ENCODE measurements at places on chromosomes 2 and 18. TPM values are rescaled to one million over a fixed set of nuclear protein-coding genes. Genes with fewer than 3 reads are reported as not detected.
A peak's percentile ranks its signal among the peaks of the same experiment; 100 is the strongest.

GRCh38 chr2:33770023-33770422 lies 170.9 kb upstream of the FAM98A start:
- DNase-seq: no peak

DNA sequence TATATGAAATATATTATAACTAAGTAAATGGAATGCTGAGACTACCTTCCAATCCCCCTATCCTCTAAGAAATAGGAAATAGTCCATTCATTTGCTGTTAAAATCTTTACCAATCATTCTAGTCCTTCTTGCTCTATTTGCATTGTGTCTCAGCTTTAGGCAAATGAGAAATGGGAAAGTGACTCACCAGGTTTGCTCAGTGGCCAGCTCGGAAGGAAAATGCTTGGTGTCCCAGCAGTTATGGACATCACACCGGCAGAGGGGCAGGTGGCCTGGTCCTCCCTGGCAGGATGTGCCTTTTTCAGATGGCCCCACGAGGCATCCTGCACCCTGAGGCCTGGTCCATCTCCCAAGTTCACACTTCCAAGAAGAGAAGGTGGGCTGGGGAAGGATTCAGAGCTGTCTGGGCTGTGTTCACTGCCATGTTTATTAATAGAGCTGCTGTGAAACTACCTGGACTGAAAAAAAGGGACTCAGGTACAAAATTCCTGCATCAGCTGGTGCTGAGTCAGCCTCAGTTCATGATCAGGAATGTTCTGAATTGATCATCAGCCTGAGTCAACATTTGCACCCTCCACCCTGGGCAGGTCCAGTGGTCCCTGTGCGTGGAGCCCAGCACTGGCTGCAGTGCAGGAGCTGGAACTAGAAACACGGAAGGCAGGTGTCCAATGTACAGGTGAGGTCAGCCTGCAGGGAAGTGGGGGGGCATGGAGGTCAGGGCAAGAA lies 60.1 kb upstream of the ARL4C start:
- DNase-seq: no peak

The ECEL1 gene
- 0.27 TPM for total RNA-seq

DNA sequence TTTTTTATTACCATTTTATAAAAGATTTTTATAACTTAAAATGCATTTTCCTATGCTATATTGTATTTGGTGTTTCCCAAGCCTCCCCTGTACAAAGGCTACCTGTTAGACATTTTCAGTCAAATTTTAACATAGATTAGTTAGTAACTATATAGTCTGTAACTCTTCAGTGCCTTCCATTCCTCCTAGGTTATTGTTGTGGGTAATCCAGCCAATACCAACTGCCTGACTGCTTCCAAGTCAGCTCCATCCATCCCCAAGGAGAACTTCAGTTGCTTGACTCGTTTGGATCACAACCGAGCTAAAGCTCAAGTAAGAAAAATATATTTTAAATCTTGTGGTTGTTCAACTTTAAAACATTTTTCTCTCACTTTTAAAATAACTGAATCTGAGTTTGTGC lies 10.2 kb downstream of the MDH1 start:
- DNase-seq: no peak

GRCh38 chr18:4869155-4869554 lies 327.9 kb downstream of the AKAIN1 start:
- no peak for DNase-seq

- DNase-seq: no peak
Observed at GRCh38 chr2:198411936-198412335, 607.5 kb downstream of the PLCL1 start.

- peak; percentile 86 for DNase-seq
Observed at GRCh38 chr2:17540093-17540812, at the start of gene VSNL1. TSS of gene VSNL1 (plus strand) at chr2:17540696. CDS start at chr2:17592075, 51,379 bp downstream.

GRCh38 chr18:57023275-57023882 lies 123.5 kb upstream of the BOD1L2 start:
- DNase-seq: no peak

The MAPK4 gene
- 38.2 TPM for total RNA-seq

DNA sequence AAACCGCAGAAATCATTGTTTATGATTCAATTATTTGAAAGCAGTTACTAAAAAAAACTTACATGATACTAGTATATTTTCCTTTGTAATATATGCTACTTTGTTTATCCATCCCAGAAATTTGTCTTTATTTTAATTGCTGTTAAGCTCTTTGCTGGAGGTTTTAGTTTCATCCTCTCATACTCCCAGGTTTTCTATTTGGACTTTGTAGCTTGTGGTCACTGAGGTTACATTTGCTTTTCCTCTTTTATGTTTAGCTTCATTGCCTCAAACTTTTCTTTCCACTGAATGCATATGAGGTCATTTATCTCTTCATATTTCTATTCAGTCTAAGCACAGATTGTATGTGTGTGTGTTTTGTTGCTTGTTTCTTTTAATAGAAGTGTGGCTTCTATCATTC lies 89.9 kb downstream of the ERBB4 start:
- DNase-seq: no peak

DNA sequence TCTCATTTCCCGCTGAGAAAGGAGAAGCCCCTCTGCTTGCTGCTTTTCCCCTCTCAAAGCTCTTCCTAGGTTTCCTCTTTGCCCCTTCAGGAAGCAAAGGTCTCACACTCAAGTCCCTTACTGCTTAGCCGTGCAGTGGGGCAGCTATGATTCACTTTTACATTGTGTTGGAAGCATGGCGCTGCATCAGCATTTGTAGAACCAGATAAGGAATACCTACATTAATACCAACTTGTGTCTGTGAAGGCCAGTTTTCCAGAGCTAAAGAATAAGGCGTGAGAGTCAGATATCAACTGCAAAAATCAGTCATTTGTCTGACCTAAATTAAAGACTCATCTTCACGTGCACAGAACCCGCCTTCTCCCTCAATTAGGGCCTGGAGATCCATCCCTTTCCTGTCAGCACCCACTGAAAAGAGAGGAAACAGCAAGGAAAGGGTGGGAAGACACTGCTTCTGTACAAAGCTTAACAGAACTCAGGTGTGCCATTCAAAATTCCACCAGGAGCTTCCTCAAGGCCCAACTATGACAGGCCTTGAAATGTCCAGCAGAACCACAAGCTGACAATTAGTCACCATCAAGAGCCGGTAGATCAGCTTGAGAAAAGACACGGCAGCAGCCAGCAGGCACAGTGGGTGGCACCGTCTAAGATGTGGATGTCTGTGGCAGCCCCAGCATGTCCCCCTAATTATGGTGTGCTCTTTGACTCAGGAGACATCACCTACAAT lies 16.1 kb upstream of the XDH start:
- no peak for DNase-seq

The KCNIP3 gene
- total RNA-seq: 6.5 TPM

The HRH4 gene
- total RNA-seq: 0.08 TPM

DNA sequence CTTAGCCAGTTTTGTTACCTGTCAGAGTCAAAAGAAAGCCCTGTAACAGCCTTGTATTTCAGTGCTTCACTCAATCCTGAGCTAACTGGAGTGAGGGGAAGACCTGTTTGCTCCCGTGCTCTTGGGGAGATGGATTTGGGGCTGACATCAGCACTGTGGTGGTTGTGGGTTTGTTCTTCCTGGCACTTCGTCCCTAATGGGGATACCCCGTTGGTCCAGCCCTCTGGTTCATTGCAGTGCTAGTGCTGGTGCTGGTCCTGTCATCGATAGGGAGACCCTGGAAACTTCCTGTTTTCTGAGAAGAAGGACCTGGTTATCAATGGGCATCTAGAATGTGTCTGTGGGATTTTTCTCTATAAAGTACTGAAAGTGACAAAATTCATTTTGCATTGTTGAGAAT lies 205.4 kb downstream of the ZNF407 start:
- DNase-seq: no peak

DNA sequence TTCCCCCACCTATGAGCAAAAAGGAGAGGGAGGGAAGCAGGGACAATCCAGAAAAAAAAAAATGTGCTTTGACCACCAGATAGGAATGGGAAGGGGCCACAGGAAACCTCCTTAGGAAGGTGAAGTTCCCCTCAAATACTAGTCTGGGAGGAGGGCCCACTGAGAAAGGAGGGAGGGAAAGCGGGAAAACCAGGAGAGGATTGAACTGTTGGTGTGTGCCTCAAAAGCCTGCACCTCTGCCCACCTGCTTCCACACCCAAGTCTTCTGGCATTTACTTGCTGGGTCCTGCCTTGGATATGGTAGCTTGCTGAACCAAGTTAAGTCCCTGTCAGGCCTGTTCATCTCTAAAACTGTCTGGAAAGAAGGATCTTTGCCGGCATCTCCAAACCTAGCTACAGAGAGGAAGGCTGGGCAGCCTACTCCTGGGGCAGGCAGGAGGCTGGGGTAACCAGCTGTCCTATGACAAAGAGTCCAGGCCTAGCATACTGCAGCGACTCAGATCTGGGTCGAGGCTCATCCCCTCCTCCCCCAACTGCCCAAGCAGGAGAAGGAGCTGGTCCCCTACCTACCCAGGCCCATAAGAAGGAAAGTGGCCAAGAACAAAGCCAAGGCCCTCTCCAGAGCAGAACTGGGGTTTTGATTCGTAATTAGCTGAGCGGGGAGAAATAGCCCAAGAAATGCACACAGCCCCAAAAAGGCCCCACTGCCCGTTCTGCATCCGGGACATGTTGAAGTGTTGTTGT lies 3.0 kb downstream of the EN1 start:
- no peak for DNase-seq

The HADHB gene
- total RNA-seq: 532 TPM

- no peak for DNase-seq
Observed at GRCh38 chr2:39124746-39125057, 3.9 kb upstream of the SOS1 start.

DNA sequence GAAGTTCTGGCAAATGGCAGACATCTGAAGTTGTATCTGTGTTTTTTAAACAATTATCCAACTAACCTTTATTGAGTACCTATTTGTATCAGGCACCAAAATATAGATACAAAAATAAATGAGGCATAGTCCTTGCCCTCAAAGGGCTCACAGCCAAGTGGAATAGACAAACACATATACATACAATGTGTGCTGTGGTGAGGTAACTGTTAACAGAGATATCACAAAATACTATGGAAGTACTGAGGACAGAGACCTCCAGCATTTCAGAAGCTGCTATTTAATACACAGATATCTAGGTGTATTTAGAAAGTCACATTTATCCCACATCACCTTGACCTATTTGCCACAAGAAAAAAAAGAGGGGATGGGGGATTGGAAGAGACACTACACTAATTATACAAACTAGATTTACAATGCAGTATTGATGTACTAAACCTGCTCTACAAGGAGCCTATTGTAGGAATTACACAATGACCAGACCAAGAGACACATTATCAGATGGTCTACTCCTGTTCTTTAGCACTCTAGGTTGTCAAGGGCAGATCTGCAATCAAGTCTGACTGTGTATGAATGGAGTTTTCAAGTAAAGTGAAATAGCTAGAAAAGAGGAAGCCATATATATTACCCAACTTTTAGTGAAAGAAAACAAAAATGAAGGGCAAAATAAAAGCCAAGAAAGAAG lies 62.2 kb downstream of the SPIRE1 start:
- no peak for DNase-seq

DNA sequence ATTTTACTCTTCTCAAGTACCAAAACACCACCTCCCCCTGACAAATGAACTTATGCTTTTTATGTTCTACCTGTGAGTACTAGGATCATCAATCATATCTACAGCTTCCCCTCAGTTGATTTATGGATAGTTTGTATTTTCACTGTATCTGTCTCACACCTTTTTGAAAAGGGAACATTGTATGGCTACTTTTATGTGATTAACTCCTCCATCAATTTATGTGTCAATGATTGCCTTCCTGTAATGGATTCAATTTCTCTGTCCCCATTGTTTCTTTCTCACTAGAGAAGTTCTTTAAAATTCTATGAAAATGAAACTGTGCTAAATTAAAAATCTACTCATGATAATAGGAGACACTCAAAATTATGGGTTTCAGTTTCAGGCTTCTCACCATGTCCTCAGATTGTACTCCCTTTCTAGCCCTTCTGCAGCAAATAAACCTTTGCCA lies 935.0 kb downstream of the TRIB2 start:
- no peak for DNase-seq

DNA sequence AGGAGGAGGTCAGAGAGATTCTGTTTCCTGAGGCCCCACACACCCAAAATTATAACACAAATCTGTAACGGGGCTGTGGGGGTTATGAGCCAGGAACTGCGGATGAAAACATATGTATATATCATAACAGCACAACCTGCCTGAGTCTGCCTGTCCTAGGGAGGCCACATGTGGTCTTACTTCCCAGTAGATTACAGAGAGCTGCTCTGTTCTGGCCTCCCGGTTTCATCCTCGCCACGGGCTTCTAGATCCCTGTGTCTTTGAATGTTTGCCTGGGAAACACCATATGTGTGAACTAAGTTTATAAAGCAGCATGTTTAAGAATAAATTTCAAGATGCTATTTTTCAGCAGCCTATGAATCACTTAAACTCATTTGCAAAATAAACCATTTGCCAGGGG lies 124.0 kb downstream of the TMEM200C start:
- no peak for DNase-seq

- DNase-seq: no peak
Observed at GRCh38 chr18:45588376-45589355, 26.6 kb upstream of the SLC14A2 start.

- no peak for DNase-seq
Observed at GRCh38 chr18:6734726-6735430, 5.4 kb downstream of the ARHGAP28 start.

GRCh38 chr2:238320648-238321281 lies 447 bp downstream of the TRAF3IP1 start:
- no peak for DNase-seq

DNA sequence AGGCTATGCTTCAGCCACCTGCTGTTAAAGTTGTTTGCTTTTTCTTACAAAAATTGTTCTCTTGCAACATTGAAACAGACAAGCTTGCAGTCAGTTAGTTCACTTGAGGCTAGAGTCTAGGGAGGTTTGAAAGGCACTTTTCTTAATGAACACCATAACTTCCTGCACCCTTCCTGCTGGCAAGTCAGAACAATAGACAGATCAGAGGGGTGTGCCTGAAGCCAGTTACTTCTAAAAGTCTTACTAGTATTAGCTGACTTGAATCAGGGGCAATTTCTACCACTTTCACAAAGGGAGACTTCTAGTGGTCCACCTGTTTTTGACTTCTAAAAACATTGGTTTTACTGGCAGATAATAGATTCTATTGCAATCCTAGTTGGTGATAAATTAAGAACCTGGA lies 367.4 kb upstream of the CDH20 start:
- DNase-seq: no peak

- DNase-seq: no peak
Observed at GRCh38 chr18:22563164-22563583, 145.5 kb upstream of the CTAGE1 start.

DNA sequence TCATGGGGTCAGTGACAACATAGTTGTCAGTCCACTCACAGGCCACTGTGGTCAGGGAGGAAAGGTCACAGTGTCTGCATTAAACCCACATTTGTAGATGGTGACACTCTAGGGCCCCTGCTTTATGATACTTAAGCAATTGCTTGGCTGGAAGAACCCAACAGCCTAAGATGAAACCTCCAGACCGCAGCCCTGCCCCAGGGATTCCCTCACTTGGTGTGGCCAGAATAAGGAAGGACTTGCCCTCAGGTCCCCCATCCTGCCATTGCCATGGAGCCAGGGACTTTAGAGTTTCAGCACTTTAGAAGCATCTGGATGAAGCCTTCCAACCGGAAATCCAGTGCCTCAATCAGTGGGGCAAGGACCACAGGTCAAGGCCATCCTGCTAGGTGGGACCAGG lies 63.9 kb upstream of the LAPTM4A start:
- DNase-seq: no peak

The ADD2 gene
- total RNA-seq: 1.6 TPM

- DNase-seq: no peak
Observed at GRCh38 chr18:73724958-73725357, 422.7 kb downstream of the FBXO15 start.

- DNase-seq: peak; percentile 88
Observed at GRCh38 chr2:219406861-219407230, 11.3 kb upstream of the DES start.
